ENCODE measurements at places on chromosomes 4 and X.

DNA sequence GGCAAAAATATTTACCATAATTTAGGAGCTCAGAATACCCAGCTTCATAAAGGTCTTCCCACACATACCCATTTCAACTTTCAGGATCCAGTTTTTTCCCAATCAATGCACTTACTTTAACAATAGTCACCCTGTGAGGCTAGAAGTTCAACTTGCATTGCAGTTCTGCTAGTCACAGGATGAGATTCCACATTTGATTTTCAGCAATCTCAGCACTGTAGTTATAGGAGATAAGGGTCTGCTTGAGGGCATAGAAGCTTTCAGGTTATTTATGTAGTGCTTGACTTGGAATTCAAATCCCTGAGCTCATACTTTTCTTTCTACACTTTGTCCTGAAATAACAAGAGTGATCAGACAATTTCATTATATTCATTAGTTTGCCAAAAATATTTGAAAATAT is 78.3 kb upstream of the IL2 start:
- no peak for DNase-seq

DNA sequence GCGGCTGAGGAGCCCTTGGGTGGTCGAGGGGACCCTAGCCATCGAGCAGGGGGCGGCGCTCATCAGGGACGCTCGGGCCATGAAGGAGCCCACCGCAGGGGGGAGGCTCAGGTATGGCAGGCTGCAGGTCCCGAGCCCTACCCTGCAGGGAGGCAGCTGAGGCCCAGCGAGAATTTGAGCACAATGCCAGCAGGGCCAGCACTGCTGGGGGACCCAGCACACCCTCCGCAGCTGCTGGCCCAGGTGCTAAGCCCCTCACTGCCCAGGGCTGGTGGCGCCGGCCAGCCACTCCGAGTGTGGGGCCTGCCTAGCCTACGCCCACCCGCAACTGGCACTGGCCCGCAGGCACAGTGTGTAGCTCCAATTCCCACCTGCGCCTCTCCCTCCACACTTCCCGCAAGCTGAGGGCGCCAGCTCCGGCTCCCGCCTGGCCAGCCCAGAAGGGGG is 325.4 kb upstream of the FRG1 start:
- DNase-seq, result no peak

DNA sequence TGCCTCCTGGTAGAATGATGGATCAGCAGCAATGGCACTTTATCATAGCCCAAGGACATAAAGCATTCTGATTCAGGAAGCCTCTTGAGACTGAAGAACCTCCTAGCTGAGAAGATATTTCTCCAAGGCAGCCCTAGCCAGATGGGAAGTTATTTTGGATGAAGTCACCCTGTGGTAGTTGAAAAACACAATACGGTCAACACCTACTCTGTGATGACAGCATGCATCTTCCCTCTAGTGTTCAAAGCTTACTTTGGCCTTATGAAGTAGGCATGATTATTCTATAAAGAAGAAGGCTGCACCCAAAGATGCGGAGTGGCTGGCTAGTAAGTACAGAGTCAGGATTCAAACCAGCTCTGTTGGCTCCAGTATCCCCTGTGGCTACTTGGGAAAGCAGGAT is 47.9 kb downstream of the TLR10 start:
- DNase-seq, result no peak

GRCh38 chr4:11585506-11585905 is 156.8 kb upstream of the HS3ST1 start:
- DNase-seq, result peak; percentile 74

DNA sequence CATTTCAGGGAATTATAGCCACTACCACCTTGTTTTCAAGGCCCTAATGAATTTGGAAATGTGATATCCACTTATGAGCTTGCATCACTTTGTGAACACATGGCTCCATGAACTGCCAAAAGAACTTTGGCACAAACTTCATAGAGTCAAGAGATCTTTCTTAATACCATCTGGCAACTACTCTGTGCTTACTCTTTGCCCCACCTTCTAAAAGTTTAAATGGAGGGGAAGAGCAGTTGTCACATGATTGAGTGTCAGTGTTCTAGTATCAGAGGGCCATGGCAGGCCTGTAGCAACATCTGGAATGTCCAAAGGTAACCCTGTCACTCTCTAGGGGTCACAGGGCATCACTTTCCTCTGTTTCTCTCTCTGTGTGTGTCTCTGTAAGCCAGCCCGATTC is 2.6 kb upstream of the ADH1B start:
- no peak for DNase-seq

DNA sequence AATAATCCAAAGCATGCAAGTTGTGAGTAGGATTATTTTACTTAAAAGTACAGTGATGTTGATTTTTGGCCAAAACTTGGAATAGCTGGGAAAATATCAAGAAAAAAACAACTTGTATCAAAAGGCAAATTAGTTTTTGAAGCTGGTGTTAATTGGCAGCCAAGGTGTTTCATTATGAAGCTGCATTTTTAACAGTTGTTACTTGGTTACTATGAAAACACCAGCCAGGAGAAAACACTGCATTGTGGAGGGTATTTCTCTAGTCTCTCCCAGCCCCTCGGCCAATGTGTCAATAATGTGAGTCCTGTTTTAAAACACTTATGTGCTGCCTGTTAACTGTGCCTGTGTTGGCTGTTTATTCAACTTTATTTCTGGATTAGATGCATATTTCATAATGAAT is 733.4 kb downstream of the ADGRL3 start:
- no peak for DNase-seq

- DNase-seq, result no peak
Observed at GRCh38 chrX:99798936-99799335, 611.1 kb downstream of the PCDH19 start.

- DNase-seq, result no peak
Observed at GRCh38 chr4:71230271-71231128, 108.3 kb upstream of the SLC4A4 start.

- DNase-seq, result no peak
Observed at GRCh38 chr4:186151499-186151898, 39.9 kb upstream of the CYP4V2 start.

DNA sequence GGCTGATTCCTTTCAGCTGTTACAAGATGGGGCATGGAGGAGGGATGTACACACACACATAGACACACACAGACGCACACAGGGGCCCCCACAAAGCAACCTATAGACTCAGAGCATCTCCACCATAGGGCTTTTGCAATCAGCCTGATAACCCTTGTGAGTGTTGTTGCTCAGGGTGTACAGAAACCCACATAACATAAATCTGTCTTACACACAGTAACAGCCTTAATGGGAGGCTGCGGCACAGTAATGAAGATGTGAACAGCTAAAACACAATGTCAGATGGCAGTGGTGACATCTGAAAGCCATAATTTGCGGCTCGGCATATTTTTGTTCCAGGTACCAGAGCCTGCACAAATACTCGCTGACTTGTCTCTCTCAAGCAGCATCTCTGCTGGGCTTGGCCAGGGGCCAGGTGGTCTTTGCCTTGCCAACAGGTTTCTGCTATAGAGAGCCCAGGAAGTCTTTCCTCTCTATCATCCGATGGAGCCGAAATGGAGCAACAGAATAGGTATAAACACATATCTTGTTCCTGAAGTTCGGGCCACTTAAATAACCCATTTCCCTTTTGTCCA is 357.2 kb upstream of the GATB start:
- DNase-seq, result peak; percentile 17

- no peak for DNase-seq
Observed at GRCh38 chr4:72136429-72136828, 104.6 kb downstream of the NPFFR2 start.

DNA sequence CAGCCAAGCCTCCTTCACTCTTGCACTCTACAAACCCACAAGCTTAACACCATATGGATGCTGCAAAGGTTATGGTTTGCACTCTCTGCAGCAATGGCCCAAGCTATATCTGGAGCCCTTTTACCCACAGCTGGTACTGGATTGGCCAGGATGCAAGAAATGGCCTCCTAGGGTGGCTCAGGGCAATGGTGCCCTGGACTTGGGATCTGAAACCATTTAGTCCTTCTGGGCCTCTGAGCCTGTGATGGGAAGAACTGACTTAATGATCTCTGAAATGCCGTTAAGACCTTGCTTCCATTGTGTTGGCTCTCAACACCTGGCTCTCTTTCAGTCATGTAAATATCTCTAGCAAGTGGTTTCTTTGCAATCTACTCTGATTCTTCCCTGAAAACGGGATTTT is 626.0 kb downstream of the KCTD8 start:
- no peak for DNase-seq

- no peak for DNase-seq
Observed at GRCh38 chr4:84381759-84382158, 117.3 kb downstream of the NKX6-1 start.

DNA sequence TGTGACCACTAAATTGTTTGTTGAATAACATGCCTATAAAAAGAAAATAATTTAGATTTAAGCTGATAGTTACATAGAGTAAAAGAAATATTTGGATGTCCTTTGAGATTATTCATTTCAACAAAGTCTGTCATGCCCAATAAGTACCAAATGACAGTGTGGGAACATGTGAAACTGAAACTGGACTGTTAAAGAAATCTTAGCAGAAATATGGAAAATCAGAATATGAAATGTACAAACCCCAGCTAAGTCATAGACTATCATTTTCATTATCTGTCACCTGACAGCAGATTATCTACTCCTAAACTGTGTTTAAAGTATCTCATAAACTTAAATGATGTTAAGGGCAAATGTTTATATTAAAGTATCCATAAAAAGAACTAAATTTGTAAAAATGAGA is 437.8 kb upstream of the FAM241A start:
- no peak for DNase-seq

DNA sequence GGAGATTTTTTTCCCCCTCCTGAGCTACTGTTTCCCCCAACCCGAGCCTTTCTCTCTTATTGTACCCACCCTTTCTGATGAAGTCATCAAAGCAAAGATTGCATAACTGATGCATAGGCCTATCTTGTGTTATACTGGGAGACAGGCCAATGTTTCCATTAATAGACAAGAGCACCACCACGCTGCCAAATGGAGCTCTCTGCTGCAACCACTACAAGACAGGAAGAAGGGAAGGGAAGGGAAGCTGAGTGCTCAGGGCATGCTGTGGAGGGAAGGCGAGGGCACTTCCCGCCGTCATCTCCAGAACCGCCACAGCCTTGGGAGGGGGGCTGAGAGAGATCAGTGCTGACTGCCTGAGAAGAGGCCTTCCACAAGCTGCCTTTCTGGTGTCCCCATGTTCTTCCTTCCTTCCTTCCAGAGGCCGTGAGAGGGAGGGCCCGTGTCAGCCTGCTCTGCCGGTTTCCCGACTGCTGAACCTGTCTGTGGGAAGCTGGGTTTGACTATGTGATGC is 75.0 kb downstream of the MGST2 start:
- DNase-seq, result peak; percentile 96

- DNase-seq, result no peak
Observed at GRCh38 chrX:10618961-10619360, 1.4 kb downstream of the MID1 start.

DNA sequence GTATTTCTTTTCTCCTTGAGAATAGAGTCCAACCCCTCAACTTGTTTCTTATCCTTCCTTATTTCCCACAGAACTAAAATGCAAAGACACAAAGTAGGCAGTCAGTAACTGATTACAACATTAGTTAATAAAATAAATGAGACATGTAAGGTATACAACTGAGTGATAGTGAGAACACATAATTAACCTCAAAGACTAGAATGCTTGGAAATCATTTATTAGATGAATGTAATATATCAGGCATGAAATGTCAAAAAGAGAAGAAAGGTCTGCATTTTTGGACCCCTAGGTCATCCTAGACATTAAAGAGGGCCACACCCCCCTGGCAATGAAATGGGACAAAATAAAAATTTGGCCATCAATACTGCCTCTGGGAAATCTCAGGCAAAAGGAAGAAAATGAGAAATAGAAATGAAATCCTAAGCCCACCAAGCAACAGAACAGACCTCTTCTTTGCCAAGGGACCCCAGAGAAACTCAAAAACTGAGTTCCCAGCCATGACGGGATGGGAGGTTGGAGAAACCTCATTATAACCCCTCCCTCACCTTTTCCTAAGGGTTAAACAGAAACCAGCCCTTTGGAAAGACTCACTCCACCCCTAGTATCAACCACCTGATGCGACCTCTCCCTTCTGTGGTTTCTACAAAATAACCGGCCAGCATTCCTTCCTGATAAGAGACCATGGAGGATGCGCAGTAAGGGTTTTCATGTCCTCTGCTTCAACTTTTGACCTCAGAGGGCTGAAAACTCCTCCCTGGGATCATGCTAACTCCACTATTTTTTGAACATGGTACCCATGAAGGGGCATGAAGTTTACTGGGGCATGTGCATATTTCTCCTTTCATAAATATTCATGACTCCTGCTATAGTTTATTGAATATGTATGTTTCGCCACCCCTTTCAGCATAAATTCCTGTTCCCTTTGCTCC is 90.0 kb upstream of the EXOC1L start:
- DNase-seq, result no peak

- DNase-seq, result peak; percentile 80
Observed at GRCh38 chr4:173025131-173025530, 143.5 kb upstream of the GALNT7 start.

DNA sequence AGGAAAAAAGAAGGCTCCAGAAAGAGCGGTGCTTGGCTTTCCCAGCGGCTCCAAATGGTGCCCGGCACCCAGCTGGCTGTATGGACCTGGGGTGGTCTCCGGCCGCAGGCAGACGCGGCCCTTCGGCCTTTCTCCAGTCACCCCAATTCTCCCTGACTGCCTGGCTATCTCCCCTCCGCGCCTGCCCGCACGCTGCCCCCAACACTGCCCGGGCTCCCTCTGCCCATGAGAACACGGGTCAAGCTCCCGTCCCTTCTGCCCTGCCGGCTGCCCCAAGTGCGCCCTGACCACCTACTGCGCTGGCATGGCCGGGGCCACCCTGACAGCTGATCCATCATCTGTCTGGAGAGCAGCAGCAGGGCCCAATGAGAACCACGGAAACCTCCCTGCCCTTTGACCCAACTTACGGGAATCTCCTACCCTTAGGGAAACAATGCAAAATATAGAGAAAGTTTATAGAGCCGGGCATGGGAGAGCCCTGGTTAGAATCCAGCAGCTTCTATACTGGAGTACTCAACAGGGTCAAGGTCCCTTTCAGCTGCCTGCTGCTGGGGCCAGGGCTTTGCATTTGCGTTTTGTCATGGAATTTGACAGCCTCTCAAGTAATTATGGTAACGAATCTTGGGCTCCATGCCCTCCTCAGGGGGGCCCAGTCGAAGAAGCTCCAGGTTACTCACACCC is 1.2 kb upstream of the FAM3A start:
- no peak for DNase-seq

- no peak for DNase-seq
Observed at GRCh38 chr4:174520660-174521059, 1.6 kb downstream of the HPGD start.

GRCh38 chr4:11423465-11423864 is 5.2 kb downstream of the HS3ST1 start:
- DNase-seq, result no peak

GRCh38 chrX:4905576-4905975 is 1192.1 kb upstream of the PRKX start:
- DNase-seq, result no peak

Data from DMS153 (cell line).